Retina (tissue), 1 donor: ENCODE measurements at places on chromosomes 11 and 22.

GRCh38 chr11:119513806-119514170, 90.8 kb upstream of the THY1 start:
- no peak for DNase-seq

DNA sequence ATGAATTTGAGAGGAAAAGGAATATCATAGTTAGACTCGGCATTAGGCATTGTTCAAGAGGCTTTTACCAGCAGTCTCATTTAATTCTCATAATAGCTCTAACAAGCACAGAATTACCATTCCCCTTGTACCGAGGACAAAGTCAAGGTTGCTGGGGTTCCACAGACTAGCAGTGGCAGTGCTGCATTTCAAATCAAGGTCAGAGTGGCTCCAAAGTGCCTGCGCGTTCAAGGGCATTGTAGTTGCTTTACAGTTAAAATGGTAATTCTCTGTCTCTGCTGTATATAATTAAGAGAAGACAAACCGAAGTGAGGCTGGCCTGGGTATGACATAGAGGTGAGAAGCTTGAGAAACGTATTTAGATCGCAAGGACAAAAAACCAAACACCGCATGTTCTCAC, 40.4 kb upstream of the TP53AIP1 start:
- no peak for DNase-seq

- DNase-seq, result peak; percentile 62
Measured at GRCh38 chr22:23470811-23471389, 109.2 kb downstream of the IGLL1 start.

DNA sequence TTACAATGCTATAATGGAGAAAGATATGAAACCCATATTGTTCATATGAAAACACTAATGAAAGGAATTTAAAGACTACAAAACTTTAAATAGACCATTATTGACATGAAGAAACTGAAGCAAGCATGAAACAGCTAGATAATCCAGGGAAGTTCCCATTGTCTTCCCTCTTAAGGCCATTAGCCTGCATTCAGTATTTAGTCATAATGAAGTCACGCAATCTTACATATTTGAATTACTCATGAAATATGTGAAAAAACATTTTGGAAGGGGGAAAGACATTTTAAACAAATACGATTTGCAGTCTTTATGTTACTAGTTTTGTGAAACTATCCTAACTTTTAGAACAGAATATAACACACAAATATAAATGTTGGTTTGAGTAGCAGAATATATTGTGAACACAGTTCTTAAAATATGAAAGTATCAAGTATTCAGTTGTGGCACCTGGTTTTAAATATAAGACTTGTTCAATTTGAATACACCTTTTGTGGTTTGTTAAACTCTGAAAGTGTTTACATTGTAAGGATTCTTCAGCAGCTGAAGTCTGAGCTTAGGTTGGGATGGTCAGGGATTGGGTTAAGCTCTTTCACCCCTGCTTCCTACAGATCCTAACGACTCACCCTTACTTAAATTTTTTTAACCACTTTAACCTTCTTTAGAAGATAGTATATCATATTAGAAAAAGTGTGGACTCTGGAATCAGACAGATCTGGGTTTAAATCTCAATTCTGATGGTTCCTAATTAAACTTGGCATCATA, 500.3 kb upstream of the TENM4 start:
- no peak for DNase-seq

- no peak for DNase-seq
Measured at GRCh38 chr22:48577691-48578090, 1250.0 kb downstream of the BRD1 start.

DNA sequence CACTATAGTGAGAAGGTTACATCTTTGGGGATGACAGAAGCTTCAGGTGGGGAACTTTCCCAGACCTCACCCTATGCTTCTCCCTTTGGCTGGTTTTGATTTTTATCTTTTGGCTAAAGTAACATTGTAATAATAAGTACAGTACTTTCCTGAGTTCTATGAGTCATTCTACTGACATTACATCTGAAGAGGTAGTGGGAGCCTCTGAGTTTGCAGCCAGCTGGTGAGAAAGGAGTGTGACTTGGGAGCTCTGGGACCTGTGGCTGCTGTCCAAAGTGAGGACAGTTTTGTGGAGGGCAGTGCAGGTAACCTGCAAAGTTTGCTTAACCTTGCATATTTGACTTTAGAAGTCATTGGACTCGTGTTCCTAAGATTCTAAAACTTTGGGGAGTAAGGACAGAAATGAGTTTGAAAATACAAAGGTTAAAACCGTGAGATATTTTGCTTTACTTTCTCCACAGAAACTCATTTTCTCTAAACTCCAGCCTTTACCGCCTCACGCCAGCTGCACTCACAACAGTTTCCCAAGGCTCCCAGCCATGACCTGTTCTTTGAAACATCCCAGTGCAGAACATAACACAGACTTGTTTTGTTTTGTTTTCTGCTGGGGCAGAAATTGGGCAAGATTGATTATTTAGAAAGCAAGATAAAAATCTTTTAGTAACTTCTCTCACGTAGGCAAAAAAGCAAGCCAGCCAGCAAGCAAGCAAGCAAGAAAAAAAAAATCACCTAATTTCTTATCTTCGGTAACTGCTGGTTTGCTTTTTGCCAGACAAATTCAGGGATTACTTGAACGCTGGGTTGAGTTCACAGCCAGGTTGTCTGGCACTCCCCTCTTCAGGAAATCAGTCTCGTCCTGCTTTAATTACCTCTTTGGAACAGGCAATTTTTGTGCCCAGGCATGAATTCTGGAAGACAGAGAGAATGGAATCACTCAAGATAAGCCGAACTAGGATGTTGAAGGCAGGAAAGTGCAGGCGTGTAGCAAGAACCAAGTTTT, 478.3 kb upstream of the ISX start:
- DNase-seq, result no peak

- DNase-seq, result no peak
Measured at GRCh38 chr11:119691020-119691666, 37.9 kb downstream of the NECTIN1 start.

GRCh38 chr11:72338741-72339140, 94.8 kb upstream of the PHOX2A start:
- no peak for DNase-seq

GRCh38 chr11:25483915-25484635, 847.9 kb upstream of the ANO3 start:
- DNase-seq, result no peak

GRCh38 chr22:30188911-30189310, 57.6 kb downstream of the LIF start:
- DNase-seq, result no peak

- DNase-seq, result no peak
Measured at GRCh38 chr11:132851247-132851646, 681.1 kb downstream of the OPCML start.

DNA sequence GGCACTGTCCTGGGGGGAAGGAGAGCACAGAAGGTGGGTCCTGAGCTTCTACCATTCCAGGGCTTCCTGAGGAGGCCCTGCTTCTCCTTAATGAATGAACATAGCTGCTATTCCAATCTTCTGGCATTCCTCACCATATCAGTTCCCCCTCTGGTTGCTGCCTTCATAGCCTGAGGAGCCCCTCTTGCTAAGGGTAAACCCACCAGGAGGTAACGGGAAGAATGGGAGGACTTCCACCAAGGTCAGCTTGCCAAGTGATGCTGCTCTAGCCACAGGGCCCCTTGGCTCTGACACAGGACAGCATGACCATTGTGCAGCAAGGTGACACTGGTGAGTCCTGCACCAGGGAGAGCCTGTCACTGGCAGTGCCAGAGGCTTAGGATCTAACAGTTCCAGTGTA, 1022.5 kb downstream of the TBC1D22A start:
- DNase-seq, result no peak

GRCh38 chr11:78195917-78196560, 7.3 kb downstream of the USP35 start:
- peak; percentile 46 for DNase-seq

DNA sequence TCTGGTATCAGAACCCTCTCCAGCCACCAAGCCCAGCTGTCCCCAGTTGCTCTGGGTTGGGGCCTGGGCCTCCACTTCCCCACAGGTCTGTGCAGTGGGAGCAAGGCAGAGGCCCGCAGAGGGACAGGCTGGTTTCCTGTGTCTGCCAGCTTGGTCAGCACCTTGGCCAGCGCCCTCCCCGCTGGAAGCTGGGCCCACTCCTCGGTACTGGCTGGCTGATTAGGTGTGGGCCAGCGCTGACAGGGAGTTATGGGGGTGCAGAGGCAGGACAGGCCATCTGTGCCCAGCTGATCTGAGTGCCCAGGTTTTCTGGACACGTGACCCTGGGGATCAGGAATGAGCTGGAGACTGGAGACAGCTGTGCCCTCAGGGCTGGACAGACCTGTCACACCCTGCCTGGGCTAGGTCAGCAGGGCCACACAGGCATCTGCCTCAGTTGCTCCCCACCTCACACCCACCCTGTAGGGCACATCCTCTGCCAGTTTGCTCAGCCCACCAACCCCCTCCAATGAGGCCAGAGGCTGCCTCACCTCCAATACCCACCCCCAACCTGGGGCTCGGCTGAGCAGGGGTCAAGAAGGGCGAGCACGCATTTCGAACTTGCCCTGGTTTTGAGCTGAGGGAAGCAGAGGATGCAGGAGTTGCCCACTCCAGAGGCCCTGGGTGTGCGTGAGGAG, 175.3 kb downstream of the IGLL1 start:
- DNase-seq, result peak; percentile 62

- peak; percentile 97 for DNase-seq
Measured at GRCh38 chr11:57567515-57568329, at the start of gene UBE2L6. TSS of gene UBE2L6 (minus strand) at chr11:57567672. CDS start at chr11:57567611, 61 bp downstream.

- DNase-seq, result no peak
Measured at GRCh38 chr11:134364261-134364660, 32.5 kb downstream of the GLB1L2 start.

DNA sequence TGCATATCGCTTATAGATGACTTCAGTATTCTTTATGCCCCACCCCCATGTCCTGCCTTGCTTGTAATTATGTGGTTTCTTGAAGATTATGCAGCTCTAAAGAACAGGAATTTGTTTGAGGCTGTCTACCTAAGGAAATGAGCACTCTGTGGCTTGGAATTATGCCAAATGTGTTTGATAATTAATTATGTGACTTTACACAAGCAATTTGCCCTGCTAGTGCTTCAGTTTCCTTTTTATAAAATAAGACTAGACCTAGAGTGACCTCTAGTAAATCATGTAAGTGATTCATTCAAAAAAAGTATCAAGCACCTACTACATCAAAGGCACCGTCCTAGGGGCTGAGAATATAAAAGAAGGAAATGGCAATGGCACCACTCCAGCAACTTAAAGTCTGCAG, 491.5 kb upstream of the KIRREL3 start:
- no peak for DNase-seq

- peak; percentile 39 for DNase-seq
Measured at GRCh38 chr11:40291741-40292140, 1167.7 kb downstream of the LRRC4C start.

- no peak for DNase-seq
Measured at GRCh38 chr11:120686516-120686915, 175.0 kb downstream of the GRIK4 start.

DNA sequence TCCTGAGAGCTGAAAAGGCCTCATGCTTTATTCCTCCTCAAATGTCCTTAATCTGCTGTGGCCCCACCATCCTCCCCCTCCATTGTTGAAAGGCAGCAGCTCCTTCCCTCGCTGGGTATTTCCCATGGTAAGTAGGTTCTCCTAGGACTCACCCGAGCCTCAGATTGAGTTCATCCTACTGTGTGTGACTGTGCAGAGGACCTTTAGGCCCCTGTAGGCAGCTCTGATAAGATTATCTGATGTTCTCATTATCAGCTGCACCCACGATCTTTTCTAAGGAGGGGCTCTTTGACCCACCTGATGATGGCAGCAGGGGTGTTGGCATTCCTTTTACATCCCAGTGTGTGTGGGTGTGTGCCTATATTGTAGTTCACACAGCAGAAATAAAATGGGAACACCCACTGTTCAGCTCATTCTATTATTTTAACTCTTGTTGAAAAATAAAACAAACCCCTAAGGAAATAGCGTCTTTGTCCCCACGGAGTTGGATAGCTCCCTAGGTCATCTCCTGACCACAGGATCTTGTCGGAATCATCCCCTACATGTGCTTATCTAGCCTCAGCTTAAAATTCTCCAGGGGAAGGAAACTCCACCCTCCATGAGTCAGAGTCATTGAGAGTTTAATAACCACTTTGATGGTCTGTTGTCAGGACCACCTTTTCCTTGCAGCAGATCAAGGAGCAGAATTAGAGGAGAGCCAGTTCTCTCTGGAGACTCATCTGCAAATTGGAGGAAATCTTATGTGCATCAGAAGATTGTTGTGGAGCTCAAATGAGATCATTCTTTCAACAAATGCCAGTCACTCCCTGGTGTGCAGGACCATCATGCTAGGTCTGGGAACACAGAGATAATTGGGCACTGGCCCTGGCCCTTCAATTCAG, 19.3 kb downstream of the ENDOD1 start:
- no peak for DNase-seq

- no peak for DNase-seq
Measured at GRCh38 chr11:2697866-2698265, 1.9 kb downstream of the KCNQ1OT1 start.

GRCh38 chr11:46431211-46431610, 39.6 kb upstream of the CHRM4 start:
- DNase-seq, result no peak

GRCh38 chr22:23053051-23053707, 17.1 kb upstream of the GNAZ start:
- DNase-seq, result no peak

DNA sequence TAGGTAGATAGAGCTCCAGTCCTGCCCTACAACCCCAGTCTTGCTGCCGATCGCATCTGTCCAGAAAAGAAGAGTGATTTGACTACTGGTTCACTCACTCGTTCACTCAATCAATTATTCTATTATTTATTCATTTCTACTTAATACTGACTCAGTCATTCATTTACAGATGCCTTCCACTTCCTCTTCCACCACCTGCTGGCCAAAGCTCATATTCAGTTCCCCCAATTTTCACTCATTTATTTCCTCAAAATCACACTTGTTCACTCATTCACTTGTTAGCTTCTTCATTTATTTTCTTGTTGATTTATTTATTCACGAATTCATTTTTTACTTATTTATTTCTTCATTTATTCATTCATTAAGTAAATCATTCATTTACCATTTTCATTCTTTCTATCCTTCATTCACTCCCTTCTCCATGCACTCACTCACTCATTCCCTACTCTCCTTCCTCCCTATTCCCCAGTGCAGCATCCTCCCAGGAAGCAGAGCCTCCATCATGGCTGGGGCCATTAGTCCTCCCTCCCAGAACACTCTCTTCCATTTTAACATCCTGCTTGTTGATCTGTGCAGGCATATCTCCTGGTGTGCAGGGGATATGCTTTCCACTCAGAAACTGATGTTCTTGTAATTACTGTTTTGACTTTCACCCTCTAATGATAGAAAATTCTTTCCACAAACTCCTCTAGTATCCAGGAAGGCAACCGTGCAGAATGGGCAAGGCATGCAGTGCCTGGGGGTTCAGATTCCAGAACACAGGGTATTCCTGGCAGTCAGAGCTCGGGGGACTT, 281.0 kb downstream of the TENM4 start:
- no peak for DNase-seq

- DNase-seq, result no peak
Measured at GRCh38 chr11:83695046-83695445, 408.9 kb upstream of the CCDC90B start.
